ENCODE measurements at places on chromosomes 2 and 18.

DNA sequence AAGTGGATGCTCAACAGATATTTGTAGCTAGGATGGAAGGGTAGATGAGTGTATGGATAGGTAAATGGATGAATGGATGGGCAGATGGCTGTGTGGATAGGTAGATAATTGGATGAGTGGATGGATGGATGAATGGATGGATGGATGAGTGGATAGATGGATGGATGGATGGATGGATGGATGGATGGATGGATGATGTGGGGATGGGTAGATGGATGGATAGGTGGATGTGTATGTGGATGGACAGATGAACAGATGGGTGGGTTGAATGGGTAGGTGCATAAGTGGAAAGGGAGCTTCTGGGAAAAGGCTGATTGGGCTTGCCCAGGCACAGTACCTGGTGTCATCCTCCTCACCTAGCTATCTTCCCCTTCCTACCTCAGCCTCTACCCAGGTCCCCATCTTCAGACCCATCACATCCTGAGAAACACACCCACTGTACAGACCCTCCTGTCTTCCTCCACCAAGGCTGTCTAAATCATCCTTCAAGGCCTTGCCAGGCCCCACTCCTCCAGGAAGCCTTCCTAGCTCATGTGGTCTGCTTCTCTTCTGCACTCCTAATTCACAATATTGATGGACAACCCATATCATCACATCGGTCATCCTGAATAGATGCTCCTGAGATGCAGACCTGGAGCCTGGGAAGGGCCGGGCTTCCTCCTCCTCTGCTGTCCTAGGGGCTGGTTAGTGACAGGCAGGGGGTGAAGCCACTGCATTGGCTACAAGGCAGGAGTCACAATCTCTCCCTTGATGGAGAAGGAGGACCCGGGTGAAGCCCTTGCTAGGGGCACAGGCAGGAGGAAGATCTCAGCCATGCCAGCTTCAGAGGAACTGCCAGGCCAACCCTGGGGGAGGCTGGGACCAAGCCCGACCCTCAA, 49.4 kb downstream of the SMAD7 start:
- no peak for DNase-seq

DNA sequence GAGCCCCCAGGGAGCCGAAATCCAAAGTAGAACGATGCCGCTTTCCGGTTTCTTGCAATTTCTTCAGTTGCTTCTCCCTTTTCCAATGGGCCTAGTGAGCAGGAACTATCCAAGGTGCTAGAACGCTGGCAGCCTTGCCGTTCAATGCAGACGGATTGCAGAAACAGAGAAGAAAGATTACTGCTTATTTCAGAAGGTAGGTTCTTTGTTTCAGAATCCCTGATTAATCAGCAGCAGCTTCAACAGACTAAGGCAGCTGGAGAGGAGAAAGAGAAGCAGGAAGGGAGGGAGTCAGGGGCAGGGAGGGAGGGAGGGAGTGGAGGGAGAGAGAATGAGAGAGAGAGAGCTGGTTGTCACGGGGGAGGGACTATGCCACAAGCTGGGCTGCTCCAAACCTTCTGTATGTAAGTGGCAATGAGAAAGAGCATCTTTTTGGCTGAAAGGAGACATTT, 576 bp downstream of the NYAP2 start:
- DNase-seq: peak; percentile 23

- DNase-seq: no peak
Observed at GRCh38 chr2:216372761-216373291, 543 bp upstream of the MARCHF4 start.

DNA sequence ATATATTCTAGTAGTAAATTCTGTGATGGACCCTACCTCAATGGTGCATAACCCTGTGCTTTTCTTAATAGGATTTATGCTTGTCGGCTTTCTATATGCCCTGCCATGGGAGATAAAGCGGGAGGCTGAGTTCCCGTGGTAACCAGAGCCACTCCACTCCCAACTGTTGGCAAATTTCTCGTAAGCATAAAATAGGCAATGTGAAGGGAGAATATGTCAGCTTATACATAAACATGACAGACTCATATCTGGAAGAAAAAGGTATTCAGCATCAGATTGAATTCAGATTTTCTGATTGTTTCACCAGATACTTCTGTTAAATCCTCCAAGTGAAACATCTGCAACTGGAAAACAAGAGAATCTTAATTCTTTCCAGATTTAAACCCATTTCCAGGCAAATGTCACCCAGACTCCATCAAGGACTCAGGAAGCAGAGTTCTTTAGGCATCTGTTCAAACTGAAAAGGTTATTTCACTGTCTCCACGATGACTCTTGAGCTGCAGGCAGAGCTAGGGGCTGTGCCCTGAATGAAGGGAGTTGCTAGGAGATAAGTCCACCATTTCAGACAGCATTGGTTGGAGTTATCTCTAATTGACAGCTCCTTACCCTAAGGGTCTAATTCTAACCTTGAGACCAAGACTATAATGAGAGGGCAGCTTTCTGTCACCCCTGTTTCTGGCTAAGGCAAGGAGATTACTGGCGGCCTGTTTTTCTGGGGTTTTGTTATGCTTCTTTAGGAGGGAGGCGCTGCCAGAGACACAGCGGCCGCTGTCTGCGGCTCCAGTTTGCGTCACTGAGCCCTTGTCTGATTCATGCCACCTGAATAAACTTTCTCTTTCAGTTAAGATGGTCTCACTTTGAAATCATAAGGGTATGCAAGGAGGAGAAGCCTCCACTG, 381.3 kb downstream of the SOX11 start:
- DNase-seq: no peak

DNA sequence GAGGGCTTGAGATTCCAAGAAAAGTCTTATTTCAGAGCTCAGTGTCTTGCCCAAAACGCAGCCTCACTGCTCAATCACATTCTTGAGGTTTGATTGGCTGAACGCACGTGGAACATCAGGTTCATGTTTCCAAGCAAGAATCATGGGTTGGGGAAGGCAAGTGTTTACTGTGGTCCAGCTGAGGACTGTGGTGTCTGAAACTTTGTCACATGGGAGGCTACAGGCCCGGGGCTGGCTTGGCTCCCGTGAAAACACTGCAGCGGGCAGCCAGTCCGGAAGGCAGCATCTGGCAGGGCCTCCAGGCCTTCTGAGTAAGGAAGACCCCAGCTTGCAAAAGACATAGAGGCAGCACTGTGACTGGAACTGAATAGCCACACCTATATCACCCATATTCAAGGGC, 84.7 kb downstream of the POLR1A start:
- no peak for DNase-seq

- DNase-seq: no peak
Observed at GRCh38 chr2:185188656-185189055, 549.9 kb upstream of the FSIP2 start.

- no peak for DNase-seq
Observed at GRCh38 chr18:31617031-31617717, 25.5 kb downstream of the TTR start.

DNA sequence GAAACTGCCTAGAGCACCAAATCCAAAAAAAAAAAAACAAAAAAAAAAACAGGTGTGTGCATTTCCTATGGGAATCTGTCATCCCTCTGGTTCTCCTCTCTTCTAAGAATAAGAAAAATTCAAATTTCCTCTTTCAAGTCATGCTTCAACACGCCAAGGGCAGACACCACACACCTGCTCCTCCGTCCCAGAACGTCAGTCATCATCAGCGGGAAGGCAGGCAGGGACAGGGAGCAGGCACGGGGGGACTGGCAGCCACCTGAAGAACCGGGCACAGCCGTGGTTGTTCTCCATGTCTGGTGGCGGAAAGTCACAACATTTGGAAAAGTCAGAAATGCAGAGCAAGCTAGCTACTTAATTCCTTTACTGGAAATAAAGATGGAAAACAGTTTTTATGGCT, 214.8 kb downstream of the IKZF2 start:
- DNase-seq: no peak

GRCh38 chr2:186748354-186748753, 54.5 kb downstream of the FAM171B start:
- DNase-seq: no peak

- DNase-seq: no peak
Observed at GRCh38 chr2:157283468-157283867, 26.0 kb downstream of the GALNT5 start.

DNA sequence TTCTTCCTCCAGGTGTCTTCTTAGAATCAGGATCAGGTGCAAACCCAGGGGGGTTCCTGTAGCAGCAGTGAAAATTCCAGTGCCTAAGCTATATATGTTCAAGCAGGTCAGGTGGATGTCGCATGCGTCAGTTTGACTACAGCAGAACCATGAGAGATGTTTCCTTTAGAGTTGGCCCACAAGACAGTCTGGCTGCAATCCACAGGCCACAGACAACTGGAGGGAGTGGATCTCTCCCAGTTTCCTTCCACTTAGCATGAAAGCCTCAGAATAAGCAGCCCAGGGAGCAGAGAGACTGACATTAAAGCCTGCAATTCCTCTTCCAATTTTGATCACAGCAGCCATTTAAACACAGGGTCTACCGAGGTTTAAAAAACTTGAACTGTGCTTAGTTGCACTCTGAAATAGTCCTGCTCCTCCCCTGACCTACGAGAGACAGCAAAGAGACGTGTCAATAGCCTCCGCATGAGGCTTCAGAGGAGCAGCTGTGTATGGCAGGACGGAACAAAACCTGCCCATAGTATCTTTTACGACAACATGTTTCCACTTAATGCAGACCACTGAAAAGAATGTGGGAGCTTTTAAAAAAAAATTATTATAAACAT, 988 bp upstream of the KCNE4 start:
- no peak for DNase-seq

Measured in T47D (cell line).